ENCODE measurements at places on chromosomes 2 and 18. TPM values are rescaled to one million over a fixed set of nuclear protein-coding genes. Genes with fewer than 3 reads are reported as not detected.

DNA sequence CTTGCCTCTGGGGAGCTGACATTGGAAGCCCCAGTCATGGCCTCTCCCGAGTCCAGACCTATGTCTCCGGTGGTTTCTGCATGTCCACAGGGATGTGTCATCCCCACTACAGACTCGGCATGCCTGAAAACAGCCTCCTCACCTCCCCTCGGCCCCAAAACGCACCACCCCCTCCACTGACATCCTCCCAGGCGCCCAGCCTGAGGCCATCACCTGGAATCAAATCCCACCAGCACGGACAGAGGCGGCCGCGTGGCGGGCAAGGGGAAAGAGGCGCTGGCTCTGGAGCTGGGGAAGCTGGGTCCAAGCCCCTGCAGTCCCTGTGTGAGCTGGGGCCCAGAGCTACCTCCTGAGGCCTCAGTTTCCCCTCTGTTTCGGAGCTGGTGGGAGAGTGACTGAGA lies 69.9 kb upstream of the SMAD7 start:
- DNase-seq: peak; percentile 65

GRCh38 chr2:232886632-232887031 lies 16.6 kb downstream of the SNORC start:
- no peak for DNase-seq

GRCh38 chr2:240306185-240306584 lies 129.3 kb upstream of the GPC1 start:
- peak; percentile 9 for DNase-seq

- no peak for DNase-seq
Measured at GRCh38 chr2:74756356-74756890, 77.5 kb upstream of the HK2 start.

GRCh38 chr18:4878480-4878879 lies 318.6 kb downstream of the AKAIN1 start:
- no peak for DNase-seq

DNA sequence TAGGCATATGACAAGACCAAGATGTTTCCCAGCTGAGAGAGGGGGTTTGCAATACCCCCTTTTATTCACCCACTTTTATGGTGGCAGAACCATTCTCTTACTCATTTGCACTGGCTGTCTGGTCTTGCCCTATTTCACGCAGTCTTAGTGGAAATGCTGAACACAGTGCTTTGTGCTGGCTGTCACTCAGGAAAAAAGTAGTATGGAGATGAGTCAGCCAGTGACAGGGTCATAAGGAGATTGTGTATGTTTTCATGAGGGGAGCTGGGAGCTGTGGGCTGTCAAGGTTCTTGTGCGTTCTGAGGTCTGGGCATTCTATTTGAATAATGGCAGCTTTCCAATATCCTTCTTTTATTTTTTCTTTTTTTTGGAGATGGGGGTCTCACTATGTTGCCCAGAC lies 10.9 kb upstream of the CNRIP1 start:
- no peak for DNase-seq

DNA sequence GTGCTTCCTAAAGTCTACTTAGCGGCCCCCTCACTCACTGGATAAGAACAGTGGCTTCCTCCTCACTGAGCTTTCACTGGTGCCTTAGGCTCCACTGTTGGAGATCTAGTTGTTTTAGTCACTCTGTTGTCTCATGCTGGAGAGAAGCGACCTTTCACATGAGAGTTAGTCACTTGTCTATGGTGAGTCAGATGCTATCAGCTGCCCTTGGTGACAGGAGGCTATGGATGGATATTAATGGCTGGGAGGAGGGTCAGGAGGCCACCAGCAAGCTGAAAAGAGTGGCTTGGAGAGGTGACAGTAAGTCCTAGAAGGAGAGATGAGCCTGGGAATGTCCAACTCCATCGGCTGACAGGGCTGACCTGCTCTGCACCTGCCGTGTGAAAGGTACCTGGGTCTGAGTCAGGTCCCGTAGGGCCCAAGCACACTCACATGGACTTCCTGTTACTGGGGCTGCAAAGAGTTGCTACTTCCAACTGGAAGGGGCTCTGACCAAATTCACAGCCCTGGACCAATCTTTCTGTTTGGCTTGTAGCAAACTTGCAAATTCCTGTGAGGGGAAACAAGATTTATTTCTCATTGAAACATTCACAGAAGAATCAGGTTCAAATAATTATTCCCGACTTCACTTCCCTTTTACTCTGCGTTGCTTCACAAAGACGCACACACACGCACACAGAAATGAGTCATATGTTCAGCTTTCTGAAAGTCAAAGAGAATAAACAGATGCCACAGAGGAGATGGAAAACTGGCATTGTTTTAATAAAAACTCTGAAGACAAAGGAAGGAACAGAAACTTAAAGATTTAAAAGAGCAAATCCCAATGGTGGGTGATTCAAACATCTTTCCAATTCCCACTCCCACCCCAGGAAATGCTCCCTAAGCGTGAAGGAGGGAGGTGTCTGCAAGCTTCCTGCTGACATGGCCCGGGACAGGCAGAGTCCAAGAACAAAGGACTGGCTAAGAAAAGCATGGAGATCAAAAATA lies 203.5 kb upstream of the TWIST2 start:
- DNase-seq: no peak

Gene SLC19A3
- total RNA-seq: 349 TPM

DNA sequence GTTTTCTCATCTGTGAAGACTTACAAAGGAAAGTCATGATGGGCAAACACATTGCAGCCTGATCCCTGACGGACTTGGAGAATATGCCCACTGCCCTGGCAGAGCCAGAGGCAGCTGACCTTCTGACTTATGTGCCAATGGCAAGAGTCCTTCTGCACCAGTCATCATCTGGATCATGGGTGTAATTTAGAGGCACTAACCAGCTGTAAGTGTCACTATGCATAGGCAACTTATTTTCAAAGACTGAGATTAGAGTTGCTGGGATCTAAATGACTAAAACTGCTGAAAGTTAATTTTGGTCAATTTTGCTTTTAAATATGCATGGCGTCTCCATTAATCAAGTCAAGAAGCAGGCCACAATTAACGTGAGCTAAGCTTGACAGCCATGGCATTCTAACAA lies 261.2 kb downstream of the BCL11A start:
- no peak for DNase-seq

DNA sequence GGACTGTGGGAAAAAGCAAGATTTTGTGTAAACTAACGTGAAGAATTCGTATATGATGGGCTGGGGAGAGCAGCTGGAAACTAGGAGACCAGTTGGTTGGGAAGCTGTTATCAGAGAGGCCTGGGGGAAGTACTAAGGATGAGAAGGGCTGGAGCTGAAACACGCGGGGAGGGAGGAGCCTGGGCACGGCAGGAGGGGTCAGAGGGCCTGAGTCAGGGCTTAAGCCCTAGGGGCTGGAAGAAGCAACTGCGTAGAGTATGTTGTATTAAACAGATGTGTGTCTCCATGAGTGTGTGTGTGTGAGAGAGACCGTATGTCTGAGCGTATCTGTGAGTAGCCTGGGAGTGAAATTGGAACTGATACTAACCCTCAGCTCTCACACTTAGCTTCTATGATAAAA lies 8.4 kb downstream of the POMC start:
- no peak for DNase-seq

- no peak for DNase-seq
Measured at GRCh38 chr2:113024764-113025163, 19.5 kb downstream of the IL36A start.

Gene C2orf78
- not detected for total RNA-seq

DNA sequence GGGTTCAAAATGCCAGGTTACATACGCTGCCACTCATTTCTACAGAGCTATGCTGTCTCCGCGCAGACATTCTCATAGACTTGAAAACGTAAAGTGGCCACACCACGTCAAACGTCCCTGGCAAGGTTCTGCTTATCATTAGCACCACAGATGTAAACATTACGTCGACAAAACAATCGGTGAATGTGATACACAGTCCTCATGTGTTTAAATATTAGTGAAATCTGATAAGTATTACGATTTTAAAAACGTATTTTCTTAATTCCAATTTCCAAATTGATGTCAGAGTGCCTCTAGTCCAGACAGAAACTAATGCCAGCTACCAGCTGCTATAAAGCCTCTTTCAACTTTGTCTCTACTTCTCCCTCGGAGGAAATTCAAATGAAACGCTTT lies 1.2 kb downstream of the STK17B start:
- DNase-seq: no peak

GRCh38 chr2:72689579-72690195 lies 136.1 kb downstream of the EXOC6B start:
- no peak for DNase-seq

- no peak for DNase-seq
Measured at GRCh38 chr2:203867561-203868200, at the start of gene CTLA4. Gene CTLA4, plus strand, starts transcription at chr2:203867771. Its CDS starts 172 bp downstream, at chr2:203867943.

DNA sequence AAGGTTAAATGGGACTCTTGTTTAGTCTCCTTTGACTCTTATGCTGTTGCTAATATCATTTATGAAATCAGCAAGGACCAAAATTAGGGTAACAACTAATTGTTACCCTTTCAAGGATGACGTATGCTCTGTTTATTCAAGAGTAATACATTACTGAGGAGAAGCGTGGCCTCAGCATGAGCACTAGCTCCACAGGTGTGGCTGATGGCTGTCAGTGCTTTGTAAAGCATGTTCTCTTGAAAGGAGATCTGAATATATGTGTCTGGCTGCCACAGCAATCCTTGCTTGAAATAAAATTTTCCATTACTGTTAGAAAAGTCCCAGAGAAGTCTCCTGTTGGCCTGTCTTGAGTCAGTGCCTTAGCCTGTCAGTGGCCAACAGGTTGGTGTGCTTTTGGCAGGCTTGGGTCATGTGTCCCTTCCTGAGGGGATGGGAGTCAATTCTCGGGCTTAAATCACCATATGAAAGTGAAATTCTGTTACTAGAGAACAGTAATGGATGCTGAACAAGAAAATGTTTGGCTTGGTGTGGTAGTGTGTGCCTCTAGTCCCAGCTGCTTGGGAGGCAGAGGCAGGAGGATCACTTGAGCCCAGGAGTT lies 32.7 kb downstream of the ABI2 start:
- DNase-seq: no peak

Data from mesenteric fat pad (tissue), 1 donor.